ENCODE measurements at places on chromosomes 7 and 10.

DNA sequence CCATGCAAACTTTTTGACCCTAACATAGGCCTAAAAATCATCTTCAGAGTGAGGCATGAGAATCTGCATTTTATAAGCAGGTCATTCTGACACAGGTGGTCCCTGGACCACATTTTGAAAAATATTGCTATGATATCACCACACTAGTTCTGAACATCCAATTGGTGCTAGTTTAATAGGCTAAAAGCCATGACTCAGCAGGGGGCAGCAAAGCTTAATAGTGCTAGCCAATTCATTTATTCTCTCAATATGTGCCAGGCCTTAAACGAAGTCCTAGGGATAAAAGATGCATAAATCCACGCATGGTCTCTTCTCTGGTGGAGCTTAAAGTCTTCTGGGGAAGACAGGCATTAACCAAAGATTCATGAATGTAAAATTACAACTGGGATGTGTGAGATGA, 10.2 kb upstream of the SLC25A28 start:
- DNase-seq = peak; percentile 62

GRCh38 chr10:54148508-54148907, 652.5 kb downstream of the PCDH15 start:
- no peak for DNase-seq

GRCh38 chr7:122944682-122945303, 50.7 kb downstream of the TAS2R16 start:
- DNase-seq = no peak

- no peak for DNase-seq
Measured at GRCh38 chr10:65675236-65675635, 1250.6 kb upstream of the LRRTM3 start.

GRCh38 chr7:130430115-130430514, 10.7 kb downstream of the CEP41 start:
- DNase-seq = no peak

DNA sequence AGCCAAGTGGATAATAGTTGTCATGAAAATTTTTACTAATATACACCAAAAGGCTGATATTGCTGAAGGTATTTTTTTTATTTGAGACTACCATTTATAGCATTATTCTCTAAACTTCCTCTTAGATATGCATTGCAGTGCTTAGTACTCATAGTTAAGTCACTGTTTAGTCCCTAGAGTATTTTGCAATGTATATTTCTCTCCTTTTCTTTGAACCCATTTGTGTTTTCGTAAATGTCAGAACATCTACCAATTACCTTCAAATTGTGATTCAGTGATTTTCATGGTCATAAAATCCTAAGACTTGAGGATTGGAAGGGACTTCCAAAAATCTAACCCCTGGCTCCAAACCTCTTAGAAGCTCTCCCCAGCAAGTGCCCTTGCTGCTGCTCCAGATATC, 21.5 kb upstream of the CYP26C1 start:
- no peak for DNase-seq

DNA sequence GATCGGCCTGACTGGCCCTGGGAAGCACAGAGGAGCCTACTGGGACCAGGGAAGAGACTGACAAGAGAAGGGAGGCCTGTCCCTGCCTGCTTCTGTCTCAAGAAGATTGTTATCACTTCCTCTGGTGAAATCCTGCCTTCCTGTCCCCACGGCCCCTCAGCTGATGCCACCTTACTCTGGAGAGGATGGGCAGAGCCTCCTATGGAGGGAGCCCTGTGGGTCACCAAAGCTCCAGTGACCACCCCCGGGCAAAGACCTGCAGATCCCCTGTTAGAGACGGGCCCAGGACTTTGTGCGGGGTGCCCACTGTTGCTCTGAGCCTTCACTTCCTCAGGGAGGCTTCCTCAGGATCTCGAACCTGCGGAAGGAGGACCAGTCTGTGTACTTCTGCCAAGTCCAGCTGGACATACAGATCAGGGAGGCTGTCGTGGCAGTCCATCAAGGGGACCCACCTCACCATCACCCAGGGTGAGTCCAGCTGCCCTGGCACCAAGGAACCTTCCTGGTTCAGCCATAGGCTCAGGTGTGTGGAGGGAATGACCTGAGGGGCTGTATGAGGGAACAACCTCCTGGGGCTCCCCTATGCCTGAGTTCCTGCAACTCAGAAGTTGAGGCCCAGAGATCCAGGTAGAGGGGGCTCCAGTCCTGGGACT, 1.4 kb upstream of the PILRB start:
- DNase-seq = no peak

DNA sequence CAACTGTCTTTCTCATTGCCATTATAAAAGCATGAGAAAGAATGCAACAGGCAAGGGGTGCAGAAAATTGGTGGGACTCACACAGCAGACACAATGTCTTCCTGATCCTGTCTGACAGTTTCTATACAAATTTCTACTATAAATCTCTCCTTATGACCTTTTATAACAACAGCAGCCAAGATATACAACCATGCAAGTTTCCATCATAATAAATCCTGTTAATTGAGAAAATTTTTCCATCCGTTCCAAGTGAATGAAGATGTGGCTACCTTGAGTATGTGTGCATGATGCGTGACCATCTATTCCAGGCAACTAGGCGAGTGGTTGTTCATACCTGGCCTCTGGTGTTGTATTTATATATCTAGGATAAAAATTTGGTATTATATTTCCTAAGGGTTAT, 216.7 kb downstream of the BBS9 start:
- no peak for DNase-seq

- DNase-seq = peak; percentile 23
Measured at GRCh38 chr7:8436965-8437364, 3.6 kb downstream of the NXPH1 start.

GRCh38 chr7:159006610-159007130, 138.0 kb downstream of the VIPR2 start:
- no peak for DNase-seq

All from lung microvascular endothelial cell (primary cell).